Activated T-helper 2 cell treated with anti-CD3 and anti-CD28 coated beads, Interferon-gamma antibody, Interleukin-2, Interleukin-4, amounts not matched to agents 10 μg/mL and 5 μg/mL and 100 μg/mL, durations not matched to agents 14 hours and 24 hours and 36 hours (primary cell): ENCODE measurements at places on chromosomes 3 and 15.

DNA sequence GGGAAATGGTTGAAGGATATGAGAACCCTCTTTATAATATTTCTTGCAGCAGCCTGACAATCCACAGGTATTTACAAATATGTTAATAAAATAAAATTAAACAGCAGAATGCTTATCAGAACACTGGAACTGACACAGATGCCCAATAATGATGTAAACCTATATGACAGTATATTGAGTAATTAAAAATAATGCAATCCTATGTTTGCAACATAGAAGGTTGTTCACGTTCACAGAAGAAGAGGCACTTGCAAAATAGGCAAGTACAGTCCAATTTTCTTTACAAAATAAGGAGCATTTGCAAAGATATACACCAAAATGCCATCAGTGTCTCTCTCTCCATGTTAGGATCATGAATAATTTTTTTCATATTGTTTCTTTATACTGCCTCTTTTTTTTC lies 397.0 kb upstream of the WNT5A start:
- no peak for DNase-seq

- no peak for DNase-seq
Measured at GRCh38 chr3:12196684-12197083, 38.0 kb upstream of the TIMP4 start.

DNA sequence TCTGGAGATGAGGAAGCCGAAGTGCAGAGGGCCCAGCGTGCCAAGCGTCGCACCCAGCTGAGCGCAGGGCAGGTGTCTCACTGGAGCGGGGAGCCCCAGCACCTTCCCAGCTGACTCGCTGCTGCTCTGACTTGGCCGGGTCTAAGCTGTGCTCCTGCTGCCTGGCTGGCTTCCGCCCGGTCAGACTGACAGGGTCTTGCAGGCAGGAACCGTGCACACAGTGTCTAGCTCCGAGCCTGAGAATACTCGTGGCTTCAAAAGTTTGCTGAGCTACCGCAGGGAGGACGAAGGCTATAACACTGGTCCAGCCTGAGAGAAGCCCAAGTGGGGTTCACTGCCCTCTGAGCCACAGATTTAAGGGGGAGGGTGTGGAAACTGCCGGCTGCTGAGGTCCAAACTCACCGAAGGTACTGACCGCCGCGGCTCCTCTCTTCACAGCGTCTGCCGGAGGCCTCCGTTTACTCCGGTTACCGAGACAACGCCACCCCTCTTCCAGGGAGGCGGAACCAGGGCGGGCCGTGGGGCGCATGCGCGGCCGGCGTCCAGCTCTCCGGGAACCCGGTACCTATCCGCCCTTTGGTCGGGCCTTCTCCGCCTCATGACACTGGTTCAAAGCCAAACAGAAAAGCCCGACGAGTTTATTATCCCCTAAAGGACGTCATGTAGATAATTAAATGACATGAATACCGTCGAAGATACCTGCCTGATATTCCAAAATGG lies at the start of gene CFAP44:
TSS of gene CFAP44 (minus strand) at position 443 of the 720 bp plus-strand sequence. CDS start 7,829 bp downstream, outside the sequence.
- peak; percentile 44 for DNase-seq

DNA sequence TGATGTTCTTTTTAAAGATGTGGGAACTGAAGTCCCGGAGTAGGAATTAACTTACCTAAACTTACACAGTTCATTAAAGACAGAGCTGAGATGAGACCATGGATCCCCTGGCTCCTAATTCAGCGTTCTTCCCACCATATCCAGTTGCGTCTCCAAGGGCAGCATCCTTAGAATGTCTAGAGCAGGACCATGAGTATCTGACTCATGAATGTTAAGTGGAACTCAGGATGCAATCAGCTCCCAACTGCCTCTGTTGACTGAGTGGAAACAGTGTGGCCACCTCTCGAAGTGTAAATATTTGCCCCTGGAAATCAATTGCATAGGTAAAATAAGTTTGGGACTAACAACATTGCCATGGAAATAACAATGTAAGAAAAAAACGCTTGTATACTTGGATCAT lies 2.5 kb downstream of the SNTN start:
- DNase-seq: no peak

- DNase-seq: peak; percentile 22
Measured at GRCh38 chr15:98648654-98649471, 524 bp downstream of the IGF1R start.

DNA sequence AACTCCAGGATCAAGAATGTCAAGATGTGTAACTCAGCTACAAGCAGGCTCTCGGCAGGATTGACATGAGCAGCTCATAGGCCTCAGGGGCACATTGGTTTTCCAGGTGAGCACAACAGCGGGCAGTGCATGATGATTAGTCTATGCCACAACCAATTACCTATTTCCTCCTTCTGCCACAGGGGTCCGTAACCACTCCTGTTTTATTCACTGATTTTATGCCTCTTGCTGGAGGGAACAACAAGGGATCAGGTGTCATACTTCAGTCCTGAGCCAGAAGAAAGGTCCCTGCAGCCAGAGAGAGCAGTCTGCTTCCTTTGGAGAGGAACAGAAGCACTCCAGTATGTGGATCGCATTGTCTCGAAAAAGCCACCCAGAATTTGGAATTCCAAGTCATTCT lies 35.1 kb upstream of the PTPRG start:
- no peak for DNase-seq

- DNase-seq: no peak
Measured at GRCh38 chr15:75834021-75834420, 9.2 kb upstream of the UBE2Q2 start.

GRCh38 chr3:119795849-119796248 lies 13.9 kb downstream of the NR1I2 start:
- DNase-seq: no peak

- DNase-seq: peak; percentile 49
Measured at GRCh38 chr3:45929042-45929679, 14.1 kb upstream of the CXCR6 start.

DNA sequence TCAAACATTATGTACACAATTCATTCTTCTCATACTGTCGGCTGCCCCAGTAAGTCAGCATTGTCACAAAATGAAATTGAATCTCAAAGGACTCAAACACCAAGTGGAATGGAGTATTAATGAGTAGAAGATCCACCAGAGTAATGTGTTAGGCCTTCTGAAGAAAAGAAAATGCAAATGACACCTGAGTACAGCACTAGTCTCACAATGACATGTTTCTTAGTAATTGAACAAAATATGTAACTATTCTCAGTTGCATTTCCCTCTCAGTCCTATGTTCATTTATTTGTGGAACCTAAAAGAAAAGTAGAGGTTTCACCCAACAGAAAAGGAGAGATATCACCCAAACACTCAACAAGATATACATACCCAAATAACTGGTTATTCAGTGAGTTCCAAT lies 283.9 kb upstream of the THBS1 start:
- no peak for DNase-seq

GRCh38 chr3:173395412-173396181 lies 1.9 kb upstream of the NLGN1 start:
- peak; percentile 64 for DNase-seq

- no peak for DNase-seq
Measured at GRCh38 chr3:100238599-100238998, 22.2 kb upstream of the TBC1D23 start.

DNA sequence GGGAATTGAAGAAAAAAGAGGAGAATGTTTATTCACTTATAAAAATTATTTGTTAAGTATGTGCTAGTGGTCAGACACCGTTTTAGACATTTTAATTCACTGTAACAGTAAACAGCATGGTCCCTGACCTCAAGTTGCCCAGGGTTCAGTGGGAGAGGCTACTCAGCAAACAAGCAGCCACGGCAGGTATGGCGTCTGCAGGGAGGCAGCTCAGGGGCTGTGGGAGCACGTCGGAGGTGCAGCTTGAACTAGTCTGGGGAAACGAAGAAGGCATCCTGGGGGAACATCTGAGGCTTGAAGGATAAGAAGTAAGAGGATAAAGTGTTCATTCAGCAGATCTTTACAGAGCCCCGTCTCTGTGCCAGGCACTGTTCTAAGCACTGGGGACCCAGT lies 66.0 kb downstream of the CRTC3 start:
- DNase-seq: no peak

GRCh38 chr3:192005989-192006388 lies 545.0 kb downstream of the PYDC2 start:
- DNase-seq: no peak

GRCh38 chr15:41653760-41654159 lies 6.4 kb upstream of the MGA start:
- no peak for DNase-seq

- no peak for DNase-seq
Measured at GRCh38 chr15:79339588-79340314, 28.8 kb downstream of the TMED3 start.

DNA sequence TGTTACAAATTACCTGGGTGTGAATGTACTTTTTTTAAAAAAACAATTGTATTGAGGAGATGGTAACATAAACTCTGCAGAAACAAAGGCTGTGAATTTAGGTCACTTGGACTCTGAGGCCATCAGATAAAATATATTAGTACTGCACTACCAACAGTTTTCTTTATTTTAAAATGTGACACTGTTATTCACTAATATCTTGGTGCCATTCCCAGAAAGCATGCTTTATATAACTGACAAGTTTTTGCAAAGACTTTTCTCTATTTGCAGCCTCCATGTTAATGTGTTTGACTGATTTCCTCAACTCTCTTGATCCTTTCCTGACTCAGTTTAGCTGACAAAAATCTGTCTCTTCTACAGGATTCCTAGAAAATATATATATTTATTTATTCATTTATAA lies 26.5 kb upstream of the ACTL6A start:
- no peak for DNase-seq

DNA sequence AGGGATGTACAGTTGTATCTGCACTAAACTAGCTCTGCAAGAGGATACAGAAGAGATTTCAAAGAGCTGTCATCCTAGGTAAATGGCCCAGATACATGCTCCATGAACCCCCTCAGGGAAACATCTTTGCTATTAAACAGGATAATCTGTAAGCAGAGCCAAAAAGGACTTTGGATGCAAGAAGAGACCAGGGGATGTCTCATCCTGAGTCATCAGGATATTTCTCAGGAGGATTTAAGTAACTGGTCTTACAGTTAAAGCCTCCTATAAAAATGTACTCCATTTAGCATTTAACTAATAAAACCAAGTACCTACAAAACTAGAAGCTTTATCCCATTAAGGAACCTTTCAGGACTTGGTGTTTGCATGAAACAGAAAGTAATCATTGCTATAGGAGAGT lies 48.2 kb upstream of the PHLDB2 start:
- DNase-seq: no peak

GRCh38 chr3:150656316-150656715 lies 47.4 kb downstream of the ERICH6 start:
- no peak for DNase-seq

DNA sequence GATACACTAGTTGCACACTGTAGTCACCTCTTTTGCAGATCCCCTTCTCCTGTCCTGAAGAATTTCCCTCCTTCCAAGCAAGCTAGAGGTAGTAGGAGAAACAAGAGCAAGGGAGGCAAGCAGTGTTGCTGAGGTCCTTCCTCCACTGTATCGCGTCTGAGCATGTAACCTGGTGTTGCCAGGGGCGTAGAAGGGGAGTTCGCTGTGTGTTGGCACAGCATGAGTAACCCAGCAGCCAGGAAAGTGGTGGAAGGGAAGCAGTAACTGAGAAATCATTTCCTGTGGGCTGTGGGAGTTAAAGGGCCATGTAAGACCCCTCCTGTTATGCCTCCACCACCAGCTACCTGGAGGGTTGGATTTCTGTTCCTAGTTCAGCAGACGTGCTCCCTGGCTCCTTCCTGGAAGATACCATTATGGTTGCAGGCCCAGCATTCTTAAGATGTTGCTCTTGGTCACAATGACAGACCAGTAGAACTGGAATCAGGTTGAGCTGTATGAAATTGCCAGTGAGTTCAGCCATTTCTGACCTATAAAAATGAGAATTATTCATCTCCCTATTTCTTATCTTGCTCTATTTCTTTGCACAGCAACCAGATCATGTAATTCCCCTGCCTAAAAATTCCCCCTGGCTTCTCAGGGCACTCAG lies 215.3 kb upstream of the TOPAZ1 start:
- DNase-seq: no peak

DNA sequence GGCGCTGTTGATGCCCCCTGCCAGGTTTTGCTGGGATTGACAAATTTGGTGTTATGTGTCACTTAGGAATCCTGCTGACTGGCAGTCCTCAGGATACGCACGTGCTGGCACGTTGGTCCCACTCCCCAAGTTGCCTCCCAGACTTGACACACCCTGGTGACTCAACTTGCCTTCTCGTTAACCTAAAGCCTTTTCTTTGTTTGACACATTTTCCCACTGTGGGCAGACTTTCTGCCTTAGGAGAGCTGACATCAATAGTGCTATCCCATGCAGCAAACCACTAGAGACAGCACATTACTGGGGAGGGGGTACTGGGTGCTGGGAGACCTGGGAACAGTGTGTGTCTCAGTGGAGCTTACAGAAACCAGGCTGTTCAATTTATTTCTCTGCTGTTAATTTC lies 104.3 kb downstream of the OXNAD1 start:
- no peak for DNase-seq

GRCh38 chr3:45362161-45362560 lies 26.2 kb upstream of the LARS2 start:
- no peak for DNase-seq

DNA sequence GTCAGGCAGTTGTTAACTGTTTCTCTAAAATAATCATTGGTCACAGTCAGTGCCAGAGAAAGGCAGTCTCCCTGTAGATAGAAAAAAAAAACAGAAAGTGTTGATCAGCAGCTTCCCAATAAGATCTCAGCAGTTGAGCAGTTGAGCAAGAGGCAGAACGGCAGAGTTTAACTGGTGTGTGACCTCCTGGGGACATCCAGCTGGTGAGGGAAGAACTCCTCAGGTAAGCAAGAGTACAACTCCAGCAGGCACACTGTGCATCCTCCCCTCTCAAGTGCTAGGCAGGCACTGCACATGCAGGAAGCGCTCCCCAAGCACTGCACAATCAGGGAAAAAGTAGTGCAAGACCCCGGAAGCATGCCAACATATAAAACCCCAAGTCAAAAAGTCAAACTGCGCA lies 1287.2 kb downstream of the NSUN3 start:
- DNase-seq: no peak

DNA sequence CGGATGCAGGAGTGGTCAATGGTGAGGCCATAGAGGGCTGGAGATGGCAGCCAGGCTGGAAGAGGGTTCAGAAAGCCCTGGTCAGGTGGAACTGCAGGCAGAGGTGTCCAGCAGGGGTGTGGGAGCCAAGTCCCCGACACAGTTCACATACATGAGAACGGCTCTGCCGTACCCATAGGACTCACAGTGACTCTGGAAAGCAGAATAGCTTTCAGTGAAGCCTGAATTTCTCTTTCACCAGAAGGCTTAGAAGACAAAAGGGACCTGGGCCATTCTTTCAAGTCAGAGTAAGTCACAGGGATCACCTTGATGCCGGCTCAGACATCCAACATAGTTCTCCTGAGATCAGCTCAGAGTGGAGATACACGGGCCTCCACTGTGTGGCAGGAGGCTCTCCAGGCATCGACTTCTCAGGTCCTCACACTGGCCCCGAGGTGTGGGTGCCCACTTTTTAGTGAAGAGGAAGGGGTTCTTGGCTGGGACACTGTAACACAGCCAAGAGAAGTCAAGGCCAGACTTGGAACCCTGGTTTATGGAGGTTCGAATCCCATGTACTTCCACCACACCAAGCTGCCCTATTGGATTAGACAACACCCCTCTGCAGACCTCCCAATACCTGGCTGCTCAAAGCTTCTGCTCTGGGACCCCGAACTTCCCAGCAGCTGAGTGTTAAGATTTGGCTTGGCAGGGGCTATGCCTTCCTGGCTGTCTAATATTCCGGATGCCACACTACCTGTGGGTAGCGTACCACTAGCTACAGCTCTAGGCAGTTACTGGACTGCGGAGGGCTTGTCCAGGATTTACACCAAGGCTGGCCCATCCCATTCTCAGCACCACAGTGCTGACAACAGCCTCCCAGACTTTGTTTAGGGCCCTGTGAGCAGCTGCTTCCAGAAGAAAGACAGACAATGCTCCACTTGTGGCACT lies 40.4 kb upstream of the RAB6B start:
- DNase-seq: no peak
